Posterior cingulate gyrus (tissue), 11 donors: ENCODE measurements at places on chromosomes 13 and 19.
A peak's percentile ranks its signal among the peaks of the same experiment; 100 is the strongest.

- DNase-seq, result no peak
These were observed 65.6 kb upstream of the TDRD3 start for GRCh38 chr13:60331249-60332012.

GRCh38 chr13:113443991-113444390 is 9.3 kb downstream of the ADPRHL1 start:
- DNase-seq, result no peak

DNA sequence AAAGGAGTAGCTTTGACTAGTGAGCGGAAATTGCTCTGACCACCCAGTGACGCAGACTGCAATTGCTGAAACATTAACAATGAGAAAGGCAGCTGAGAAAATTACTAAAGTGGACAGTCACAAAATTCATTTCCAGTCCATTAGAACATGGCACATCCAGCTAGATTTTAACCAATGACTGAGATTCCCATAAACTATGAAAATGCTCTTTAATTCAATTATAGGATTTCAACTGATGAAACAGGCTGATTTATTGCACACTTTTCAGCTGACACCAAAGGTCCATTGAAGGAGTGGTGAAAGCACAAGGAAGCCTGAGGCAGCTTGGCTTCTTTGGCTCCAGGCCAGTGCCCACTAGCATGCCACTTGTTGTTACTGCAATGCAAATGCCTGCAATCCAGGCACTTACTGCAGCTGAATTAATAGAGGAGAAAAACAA is 933.4 kb downstream of the SLITRK6 start:
- DNase-seq, result no peak

DNA sequence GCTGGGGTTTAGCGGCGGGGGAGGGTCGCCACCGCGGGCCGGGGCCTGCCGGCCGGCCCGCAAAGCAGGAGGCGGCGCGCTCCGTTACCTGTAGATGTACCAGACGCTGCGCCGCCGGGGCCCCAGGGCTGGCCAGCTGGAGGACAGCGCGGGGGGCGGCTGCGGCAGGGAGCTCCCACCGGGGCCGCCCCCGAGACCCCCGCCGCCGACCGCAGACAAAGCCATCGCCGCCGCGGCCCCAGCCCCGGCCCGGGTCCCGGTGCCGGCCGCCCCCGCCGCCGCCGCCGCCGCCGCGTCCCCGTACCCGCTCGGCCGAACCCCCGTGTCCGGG is 24.8 kb downstream of the SHANK1 start:
- no peak for DNase-seq

DNA sequence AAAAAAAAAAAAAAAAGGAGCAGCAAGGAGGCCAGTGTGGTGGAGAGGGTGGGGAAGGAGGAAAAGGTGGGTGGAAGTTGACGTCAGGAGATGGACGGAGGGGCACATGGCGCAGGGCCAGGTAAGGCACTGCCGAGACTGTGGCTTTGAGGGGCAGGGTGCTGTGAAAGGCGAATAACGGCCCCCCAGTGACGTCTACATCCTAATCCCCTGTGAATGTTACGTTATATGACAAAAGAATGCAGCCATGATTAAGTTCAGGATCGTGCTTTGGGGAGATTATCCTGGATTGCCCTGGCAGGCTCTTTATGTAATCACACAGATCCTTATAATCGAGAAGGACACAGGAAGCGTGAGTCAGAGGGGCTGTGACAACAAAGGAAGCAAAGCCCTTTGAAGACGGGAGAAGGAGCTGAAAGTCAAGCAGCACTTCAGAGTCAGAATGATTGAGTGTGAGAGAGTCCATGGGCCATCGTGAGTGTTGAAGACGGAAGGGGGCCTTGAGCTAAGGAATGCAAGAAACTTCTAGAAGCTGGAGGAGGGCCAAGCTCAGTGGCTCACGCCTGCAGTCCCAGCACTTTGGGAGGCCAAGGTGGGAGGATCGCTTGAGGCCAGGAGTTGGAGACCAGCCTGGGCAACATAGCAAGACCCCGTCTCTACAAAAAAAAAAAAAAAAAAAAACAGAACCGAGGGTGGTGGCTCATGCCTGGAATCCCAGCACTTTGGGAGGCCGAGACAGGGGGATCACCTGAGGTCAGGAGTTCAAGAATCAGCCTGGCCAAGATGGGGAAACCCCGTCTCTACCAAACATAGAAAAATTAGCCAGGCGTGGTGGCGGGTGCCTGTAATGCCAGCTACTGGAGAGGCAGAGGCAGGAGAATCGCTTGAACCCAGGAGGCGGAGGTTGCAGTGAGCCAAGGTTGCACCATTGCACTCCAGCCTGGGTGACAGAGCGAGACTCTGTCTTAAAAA is 13.8 kb upstream of the CEACAM16 start:
- DNase-seq, result no peak

DNA sequence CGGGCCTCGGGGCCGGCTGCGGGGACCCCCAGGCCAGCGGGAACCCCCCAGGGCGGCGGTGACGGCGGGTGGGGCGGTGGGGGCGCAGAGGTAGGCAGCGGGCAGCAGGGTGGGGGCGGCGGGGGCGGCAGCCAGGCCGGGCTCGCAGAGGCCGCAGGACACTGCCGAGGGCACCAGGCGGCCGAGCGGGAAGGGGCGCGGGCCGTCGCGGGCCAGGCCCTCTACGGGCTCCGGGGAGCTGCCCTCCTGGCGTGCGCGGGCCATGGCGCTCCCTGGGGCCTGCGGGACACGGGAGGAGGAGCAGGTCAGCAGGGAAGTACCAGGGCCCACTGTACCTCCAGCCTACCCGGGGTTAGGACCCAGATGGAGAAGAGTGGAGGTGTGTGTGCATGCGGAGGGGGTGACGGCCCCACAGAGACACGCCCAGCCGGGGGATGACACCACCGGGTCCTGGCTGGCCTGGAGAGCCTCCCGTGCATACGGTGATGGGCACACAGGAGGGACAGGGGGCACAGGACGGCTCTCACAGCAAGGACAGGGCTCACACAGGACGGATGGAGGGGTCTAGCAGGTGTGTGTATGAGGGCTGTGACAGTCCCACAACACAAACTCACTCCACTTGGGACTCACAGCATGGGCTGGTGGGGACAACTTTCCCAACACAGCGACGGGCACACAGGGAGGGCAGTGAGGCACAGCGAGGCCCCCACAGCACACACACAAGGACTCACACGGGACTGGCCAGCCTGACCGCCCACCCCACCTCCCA is 2.6 kb downstream of the BBC3 start:
- DNase-seq, result no peak

DNA sequence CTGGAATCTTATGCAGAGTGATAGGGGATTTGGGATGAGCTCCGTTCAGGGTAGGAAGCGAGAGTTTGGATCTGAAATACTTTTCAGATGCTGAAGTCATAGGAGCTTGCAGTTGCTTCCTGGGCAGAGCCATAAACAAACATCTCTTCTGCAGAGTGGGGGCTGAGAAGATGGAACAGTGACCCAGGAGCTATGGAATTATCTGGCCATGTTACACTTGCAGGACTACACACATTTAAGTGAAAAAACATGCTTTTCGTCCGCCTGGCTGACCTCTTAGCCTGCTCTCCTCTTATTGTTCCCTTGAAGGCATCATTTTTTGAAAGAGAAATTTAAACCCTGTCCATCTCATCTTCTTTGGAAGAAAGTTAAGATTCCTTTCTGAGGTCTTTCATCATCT is 40.7 kb downstream of the PSG11 start:
- no peak for DNase-seq

DNA sequence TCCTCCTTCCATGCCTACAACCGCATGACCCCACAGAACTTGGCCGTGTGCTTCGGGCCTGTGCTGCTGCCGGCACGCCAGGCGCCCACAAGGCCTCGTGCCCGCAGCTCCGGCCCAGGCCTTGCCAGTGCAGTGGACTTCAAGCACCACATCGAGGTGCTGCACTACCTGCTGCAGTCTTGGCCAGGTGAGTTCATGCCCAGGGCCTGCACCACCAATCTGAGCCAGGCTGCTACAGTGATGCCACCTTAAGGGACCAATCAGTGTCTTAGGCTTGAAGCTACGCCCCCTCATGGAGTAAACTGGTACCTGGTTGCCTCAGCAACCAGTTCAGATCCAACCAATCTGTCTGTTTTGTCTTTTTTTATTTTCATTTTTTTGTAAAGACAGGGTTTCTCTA is 5.2 kb downstream of the SYDE1 start:
- DNase-seq, result peak; percentile 36

DNA sequence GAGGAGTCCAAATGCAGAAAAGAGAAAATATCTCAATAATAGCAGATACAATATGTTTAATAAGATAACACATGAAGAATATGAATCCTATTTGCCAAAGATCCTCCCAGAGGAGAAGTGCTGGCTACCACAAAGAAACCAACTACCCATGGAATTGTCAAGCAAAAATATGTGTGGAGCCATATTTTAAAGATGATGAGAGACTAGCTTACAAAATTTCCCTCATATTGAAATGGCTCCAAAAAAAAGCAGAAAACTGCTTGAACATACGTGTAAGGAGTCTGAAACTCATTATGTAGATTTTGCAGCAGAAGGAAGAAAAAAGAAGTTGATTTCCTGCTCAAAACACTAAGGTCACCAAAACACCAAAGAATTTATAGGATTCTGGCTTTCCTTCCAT is 94.2 kb downstream of the USP12 start:
- no peak for DNase-seq

DNA sequence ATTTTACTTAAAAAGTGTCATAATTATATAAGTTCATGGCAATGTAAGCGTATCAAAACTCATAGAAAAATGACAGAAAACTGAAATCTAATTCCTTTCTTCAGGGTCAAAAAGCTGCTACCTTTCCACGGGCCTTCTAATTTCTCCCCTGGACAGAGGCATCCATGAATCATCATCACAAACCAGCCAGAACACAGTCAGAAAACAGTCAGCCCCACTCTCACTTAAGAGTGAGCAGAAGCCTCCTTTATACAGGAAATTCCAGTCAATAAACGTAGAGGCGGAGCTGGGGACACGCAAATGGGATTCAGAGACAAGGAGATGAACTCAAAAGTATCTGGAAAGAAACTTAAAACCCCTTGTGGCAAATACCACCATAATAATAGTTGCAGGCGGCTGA is 54.2 kb upstream of the ABCC4 start:
- DNase-seq, result no peak

DNA sequence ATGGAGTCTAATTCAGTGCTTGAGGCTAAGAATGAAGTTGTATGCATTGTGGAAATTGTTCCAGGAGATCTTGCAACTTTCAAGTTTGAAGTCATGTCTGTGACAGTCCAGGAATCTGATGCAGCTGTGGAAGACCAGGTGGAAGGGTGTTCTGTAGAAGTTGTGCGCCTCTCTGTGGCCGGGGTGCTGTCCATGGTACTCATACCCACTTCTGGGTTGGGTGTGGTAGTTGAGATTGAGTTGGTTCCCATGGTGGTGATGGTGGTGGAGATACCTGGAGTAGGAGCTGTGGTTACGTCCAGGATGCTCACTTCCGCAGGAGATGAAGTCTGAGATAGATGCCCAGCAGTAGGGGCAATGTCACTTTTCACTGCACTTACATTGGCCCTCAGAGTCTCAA is 44.3 kb downstream of the MUC16 start:
- no peak for DNase-seq

DNA sequence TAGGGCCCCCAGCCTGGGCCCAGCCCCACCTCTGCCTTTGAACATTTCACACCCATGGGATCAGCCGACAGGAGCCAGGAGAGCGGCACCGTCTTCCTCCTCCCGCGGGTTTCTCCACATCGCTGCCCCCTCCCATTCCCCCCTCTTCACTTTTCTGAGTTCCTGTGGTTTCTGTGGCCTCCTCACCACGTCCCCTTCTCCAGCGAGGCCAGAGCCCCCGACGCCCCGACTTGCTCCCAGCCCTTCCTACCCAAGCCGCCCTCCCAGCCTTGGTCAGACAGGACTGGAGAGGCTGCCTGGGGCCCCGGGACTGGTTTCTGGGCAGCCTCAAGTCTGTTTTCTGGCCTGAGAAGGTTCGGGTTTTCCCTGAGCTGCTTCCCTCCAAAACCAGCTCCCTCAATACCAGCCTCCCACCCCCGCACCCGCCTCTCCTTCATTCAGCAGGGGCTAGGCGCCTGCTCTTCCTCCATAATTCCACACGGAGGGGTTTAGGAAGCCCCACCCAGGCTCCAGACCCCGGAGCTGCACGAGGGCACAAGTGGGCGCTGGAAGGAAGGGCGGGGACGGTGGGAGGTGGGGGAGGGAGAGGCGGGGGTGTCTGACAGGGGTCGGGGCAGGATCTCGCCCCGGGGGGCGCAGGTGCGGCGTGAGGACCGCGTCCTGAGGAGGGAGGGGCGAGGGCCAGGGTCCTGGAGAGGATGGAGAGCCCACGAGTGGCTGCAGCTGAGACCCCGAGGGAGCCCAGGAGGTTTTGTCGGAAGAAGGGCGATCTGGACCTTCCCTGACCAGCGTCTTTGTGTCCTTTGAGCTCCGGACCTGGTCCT is 4.0 kb upstream of the SIGLEC10 start:
- DNase-seq, result no peak

- no peak for DNase-seq
These were observed 1607.6 kb downstream of the OLFM4 start for GRCh38 chr13:54636231-54636630.

DNA sequence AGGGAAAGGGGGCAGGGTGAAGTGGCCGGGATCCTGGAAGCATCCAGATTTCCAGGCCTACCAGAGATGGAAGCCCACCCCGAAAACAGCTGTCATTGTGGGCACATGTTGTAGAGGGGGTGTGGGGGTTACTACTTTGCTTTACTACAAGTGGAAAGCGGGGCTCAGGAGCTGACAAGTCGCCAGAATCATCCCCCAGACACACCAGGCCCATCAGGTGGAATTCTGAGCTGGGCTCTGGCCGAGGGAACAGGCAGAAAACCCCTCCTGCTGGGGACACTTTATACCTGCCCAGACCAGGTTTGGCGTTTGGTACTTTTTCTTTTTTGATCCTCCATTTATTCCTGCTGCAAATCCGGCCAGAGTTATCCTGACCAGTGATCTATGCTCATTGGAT is 3.8 kb downstream of the CDX2 start:
- DNase-seq, result no peak

DNA sequence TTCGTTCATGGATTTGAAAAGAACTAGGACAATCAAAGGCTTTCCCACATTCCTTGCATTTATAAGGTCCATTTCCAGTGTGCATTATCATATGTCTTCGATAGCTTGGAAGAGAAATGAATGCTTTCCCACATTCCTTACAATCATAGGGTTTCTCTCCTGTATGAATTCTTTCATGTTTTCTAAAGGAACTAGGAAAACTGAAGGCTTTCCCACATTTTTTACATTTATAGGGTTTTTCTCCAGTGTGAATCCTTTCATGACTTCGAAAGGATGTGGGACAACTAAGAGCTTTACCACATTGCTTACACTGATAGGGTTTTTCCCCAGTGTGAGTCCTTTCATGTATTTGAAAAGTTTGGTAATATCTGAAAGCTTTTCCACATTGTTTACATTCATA is 19.8 kb downstream of the ZNF709 start:
- DNase-seq, result no peak

GRCh38 chr13:112574834-112575613 is 12.9 kb downstream of the TUBGCP3 start:
- no peak for DNase-seq

GRCh38 chr13:53074114-53074513 is 45.5 kb downstream of the OLFM4 start:
- no peak for DNase-seq

- DNase-seq, result peak; percentile 54
These were observed 412 bp downstream of the IRS2 start for GRCh38 chr13:109785892-109786450.
